Astrocyte of the cerebellum (primary cell): ENCODE measurements at places on chromosomes 13 and 19.

DNA sequence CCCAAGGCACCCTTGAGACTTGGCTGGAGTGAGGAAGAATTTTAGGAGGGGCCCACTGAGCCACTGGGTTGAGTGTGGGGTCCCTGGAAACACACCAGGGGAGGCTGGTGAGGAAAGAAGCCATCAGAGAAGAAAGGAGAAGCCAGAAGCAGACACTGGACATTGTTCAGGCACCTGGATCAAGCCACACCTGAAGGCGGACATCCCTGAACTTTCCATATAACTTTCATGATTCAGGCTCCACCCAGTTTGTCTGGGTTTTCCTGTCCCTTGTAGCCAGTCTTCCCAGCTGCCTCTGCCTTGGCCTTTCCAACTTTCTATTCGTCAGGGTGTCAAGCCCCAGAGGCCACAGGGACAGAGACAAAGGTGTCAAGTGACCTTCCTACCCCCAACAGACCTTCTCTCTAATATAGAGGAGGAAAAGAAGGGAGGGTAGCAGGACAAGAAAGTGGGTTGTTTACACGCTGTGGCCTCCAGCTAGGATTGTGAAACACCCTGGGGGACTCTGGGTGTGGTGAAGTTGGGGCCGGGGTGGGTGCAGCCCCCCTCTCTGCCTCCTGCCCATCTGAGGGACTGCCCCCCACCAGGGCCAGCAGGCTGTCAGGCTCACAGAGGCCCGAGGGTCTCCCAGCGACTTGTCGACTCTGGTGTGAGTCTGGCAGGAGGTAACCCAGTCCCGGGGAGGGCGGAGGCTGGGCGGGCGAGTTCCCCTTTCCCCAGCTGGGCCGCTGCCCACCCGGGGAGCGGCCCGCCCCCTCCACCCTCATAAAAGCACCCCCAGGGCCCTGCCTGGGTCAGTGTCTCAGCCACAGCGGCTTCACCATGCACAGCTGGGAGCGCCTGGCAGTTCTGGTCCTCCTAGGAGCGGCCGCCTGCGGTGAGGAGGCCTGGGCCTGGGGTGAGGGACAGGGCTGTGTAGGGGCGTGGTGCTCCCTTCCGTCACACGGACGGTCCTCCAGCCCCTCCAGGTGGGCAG is at the start of gene CFD:
TSS of gene CFD (plus strand) at position 797 of the 976 bp plus-strand sequence. CDS start at position 823, 26 bp downstream.
- DNase-seq: no peak

DNA sequence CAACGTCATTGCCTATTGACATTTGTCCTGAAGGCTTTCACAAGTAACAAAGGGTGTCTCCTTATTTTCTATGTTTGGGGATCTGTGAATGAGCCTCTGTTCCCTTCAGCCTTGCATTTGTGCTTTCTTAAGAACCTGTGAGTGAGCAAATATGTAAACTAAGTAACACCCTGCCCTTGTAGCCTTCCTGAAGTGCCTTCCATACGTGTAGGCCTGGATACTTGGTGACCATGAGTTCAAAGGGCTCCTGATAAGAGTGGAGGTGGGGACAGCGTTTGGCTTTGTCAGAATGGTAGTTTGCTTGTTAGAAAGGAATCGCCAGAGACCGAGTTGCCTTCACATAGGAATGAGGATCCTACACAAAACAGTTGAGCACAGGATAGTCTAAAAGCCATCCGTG is 14.5 kb upstream of the CCDC97 start:
- DNase-seq: no peak

DNA sequence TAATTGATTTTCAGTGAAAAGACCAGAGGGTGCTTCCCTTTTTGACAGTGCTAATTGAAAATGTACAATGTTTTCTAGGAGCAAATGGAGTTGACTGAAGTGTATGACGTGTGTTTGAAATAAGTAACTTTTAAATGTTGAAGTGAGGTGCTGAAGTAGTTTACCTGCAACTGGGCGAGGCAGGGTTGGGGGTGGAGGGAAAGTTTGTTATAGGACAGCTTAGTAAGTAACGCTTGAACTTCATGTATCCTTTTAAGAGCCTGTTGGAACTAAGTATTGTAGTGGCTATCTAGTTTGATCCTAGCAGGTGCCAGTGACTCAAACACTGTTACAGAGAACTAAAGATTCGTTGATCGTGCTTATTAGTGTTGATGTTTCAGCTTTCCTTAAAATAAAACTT is 5.9 kb downstream of the SLAIN1 start:
- no peak for DNase-seq

DNA sequence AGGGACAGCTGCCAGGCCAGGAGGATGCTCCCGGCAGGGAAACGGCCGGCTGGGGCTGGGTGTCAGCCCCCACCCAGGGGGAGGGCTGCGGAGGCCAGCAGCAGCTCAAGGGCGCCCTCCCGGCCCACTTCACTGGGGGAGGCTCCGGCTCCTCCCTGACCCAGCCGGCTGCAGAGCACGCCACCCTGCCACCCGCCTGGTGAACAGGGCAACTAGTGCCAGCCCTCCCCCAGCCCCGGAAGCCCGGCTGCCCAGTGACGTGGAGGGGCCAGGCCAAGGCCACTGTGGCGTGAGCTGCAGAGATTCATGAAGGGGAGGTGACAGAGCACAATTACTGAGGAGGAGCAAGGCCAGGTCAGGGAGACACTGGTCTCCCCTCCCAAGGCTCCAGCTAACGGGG is 14.7 kb downstream of the REXO1 start:
- DNase-seq: no peak

GRCh38 chr13:113904411-113904810 is 40.5 kb upstream of the GAS6 start:
- no peak for DNase-seq

- no peak for DNase-seq
Measured at GRCh38 chr13:51158880-51159518, 47.9 kb upstream of the C13orf42 start.

- no peak for DNase-seq
Measured at GRCh38 chr13:48748681-48749080, 95.0 kb downstream of the CYSLTR2 start.

- DNase-seq: no peak
Measured at GRCh38 chr13:102399791-102400674, 1.8 kb downstream of the FGF14 start.

GRCh38 chr13:72384879-72385278 is 342.6 kb downstream of the MZT1 start:
- DNase-seq: no peak

DNA sequence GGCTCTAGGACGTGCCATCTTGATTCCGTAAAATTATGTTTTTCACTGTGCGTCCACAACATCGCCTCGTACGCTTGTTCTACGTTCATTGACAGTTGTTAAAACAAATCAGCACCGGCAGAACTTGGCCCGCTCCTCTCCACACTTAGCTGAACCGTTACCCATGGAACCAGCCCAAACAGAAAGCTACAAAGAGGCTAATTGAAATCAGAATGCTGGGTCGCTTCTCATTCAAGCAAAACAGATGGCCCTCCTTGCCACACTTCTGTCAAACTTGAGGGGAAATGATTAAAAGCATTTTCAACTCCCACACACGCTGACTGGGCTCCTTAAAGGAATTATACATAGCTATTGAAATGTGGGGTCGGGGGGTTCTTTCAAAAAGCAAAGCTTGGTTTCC is 71.6 kb downstream of the TM9SF2 start:
- no peak for DNase-seq

DNA sequence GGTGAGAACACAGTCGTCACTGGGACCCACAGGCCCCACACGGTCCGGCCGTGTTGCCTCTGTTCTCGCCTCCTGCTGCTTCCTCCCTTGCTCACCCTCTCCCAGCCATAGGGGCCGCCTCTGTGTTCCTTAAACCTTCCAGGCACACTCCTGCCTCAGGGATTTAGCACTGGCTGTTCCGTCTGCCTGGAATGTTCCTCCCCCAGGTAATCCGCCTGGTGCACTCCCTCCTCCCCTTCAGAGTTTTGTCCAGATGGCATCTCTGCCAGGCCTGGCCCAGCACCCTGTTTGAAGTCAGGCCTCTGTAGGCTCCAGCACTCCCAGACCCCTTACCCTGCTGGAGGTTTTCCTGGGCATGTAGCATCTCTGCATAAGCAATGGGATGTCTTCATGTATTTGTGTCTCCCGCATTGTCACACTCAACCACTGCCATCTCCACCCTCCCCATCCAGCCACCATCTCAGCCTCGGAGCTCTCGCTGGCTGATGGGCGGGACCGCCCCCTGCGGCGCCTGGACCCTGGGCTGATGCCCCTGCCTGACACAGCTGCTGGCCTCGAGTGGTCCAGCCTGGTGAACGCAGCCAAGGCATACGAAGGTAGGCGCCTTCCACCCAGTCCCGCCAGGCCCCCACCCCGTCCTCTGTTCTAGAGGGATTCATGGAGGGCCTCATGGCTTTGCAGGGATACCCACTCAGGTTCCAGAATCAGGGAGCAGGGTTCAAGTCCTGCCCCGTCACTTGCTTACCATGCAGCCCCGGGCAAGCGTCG is 25.9 kb downstream of the DPF1 start:
- no peak for DNase-seq

- no peak for DNase-seq
Measured at GRCh38 chr19:17332677-17333581, 1.7 kb downstream of the ANO8 start.

GRCh38 chr19:27754700-27755099 is 1458.3 kb downstream of the UQCRFS1 start:
- DNase-seq: no peak

DNA sequence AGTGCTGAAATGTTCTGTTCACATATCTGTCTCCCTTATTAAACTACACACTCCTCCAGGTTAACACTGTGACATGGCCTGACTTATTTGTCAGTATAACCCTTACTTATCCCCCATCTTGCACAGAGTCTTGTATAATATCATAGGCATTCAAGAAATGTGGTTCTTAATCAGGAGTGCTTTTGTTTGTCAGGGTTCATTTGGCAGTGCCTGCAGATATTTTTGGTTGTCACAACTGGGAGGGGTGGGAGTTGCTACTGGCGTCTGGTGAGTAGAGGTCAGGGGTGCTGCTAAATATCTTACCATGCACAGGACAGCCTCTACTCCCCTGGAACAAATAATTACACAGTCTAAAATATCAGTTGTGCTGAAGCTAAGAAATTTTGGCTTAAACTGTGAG is 20.4 kb upstream of the OBI1 start:
- no peak for DNase-seq
